Stimulated activated CD8-positive, alpha-beta memory T cell treated with anti-CD3 and anti-CD28 coated beads, Interleukin-12 subunit alpha, Interleukin-12 subunit beta, amount 100 ng/mL, for 4 hours (primary cell): ENCODE measurements at places on chromosomes 2 and 18.

GRCh38 chr2:213411582-213412289, 127.5 kb downstream of the SPAG16 start:
- no peak for DNase-seq

DNA sequence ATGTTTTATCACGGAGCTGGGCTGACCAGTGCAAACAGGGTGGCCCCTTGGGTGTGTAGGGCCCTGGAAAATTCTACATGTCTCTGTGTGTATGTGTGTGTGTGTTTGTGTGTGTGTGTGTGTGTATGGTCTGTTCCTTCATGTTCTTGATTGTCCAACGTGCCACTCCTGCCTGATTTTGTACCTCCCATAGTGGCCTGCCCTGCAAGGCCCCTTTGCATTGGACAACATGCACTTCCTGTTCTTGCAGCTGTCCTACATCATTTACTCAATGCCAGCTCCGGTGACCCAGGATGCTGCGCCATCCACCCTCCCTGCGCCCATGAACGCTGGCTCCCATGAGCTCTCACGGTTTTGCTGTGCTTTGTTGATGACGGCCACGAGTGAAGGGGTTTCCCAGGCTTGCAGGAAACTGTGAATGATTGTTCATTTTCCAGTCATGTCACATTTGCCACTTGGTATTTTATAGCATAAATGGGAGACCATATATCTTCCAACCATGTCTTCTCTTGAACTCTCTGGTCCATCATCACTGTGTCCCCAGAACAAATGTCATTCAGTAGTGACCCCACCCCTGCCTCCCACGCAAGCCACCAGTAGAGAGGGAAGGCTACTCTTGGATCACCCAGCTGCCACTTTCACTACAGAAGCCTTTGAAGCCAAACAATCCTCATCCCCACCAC, 69.7 kb upstream of the NCK2 start:
- DNase-seq, result no peak

GRCh38 chr18:48541026-48541746, 2.4 kb downstream of the CTIF start:
- peak; percentile 7 for DNase-seq

DNA sequence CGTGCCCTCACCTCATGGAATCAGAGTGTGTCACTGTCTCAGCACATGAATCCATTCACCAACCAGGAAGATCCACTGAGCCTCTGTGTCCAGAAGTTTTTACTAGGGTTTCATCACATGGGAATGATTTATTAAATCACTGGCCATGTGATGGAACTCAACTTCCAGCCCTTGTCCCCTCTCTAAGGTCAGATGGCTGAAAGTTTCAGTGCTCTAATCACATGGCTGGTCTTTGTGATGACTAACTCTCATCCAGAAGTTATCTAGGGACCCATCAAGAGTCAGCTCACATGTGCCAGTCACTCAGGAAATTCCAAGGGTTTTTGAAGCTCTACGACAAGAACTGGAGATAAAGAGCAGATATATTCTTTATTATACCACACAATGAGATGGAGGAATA, 140.5 kb upstream of the GYPC start:
- no peak for DNase-seq

DNA sequence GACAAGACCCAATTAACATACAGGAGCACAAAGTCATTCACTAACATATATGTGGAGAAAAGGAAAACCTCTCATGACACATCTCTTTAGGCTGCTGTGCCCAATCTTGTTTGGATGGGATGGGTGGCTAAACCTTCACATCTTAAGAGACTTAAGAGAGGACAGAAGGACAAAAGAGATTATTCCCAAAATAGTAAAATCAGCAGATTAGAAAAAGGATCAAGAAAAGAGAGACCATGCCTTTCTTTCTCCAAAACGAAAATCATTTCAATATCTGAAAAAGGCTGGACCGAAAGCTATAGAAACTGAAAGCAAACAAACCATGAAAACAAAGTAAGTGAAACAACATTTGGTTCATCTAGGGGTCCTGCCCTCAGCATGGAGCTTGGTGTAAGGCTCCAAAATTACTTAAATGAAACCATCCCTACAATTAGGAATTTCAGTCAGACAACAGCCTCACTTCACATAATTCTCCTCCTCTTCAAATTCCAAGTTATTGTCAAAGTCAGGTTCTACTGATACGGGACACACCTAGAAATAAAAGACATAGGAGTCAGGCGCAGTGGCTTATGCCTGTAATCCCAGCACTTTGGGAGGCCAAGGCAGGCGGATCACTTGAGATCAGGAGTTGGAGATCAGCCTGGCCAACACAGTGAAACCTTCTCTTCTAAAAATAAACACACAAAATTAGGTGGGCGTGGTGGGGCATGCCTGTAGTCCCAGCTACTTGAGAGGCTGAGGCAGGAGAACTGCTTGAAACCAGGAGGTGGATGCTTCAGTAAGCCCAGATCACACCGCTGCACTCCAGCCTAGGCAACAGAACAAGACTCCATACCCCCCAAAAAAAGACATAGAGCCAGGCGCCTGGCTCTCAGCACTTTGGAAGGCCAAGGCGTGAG, 5.2 kb downstream of the STARD7 start:
- no peak for DNase-seq

- no peak for DNase-seq
These were observed 983.0 kb upstream of the SLC39A10 start for GRCh38 chr2:194674043-194674442.

- no peak for DNase-seq
These were observed 10.8 kb downstream of the TUBB6 start for GRCh38 chr18:12318857-12319256.

- no peak for DNase-seq
These were observed 16.2 kb upstream of the MAPRE2 start for GRCh38 chr18:35024965-35025364.

GRCh38 chr2:231118614-231118942, 6.3 kb downstream of the HTR2B start:
- no peak for DNase-seq

DNA sequence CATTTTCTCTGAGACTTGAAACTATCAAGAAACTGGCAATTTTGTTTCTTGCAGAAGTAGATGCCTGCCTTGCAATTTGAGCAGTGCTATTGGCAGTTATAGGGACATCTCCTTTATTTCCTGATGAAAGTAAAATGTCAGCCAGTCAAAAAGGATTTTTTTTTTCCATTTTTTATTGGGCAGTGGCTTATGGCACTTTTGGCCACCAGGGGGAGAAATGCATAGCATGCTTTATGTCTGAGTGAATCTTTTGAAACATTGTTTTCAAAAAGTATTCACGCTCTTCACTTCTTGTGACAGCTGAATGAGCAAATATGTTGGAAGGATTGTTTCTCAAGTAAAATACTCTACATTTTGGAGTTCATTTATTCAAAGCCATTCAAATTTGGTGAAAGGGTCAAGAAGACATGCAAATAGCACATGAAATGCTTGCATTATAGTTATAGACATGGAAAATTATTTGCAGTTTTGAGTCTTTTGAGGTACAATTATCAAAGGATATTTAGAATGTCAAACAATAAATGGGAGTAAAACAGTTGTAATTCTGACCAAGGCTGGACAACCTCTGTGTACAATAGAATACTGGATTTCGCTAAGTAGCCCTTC, 491.0 kb downstream of the CDH2 start:
- DNase-seq, result no peak

- no peak for DNase-seq
These were observed 326.3 kb downstream of the GBX2 start for GRCh38 chr2:235841863-235842262.

DNA sequence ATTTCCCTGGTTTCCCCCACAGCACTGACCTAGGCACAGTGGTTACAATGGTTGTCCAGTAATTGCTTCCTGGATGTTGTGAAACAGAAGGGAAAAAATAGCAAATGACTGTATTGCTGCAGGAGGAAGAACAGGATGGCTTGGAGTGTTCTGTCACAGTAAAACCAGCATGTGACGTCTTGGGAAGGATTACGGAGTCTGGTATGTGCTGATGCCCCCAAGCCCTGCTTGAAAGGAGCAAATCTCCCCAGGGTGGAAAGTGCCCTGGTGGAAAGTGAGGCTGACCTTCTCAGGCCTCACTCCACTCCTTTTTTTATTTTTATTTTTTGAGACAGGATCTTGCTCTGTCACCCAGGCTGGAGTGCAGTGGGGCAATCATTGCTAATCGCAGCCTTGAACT, 7.8 kb downstream of the RAB11FIP5 start:
- DNase-seq, result no peak

GRCh38 chr2:171957061-171957460, 34.8 kb downstream of the HAT1 start:
- no peak for DNase-seq

DNA sequence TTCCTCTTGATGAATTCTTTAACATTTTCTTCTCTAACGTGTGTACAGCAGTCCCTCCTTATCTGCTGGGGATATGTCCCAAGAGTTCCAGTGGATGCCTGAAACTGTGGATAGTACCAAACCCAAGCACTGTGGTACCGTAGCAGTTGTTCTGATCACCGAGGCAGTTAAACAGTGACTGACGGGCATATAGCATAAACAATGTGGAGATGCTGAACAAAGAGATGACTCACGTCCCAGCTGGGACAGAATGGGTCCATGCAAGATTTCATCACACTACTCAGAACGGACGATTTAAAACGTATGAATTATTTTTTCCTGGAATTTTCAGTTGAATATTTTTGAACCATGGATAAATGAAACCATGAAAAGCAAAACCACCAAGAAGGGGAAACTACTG, 54.5 kb upstream of the SPAG16 start:
- DNase-seq, result no peak

DNA sequence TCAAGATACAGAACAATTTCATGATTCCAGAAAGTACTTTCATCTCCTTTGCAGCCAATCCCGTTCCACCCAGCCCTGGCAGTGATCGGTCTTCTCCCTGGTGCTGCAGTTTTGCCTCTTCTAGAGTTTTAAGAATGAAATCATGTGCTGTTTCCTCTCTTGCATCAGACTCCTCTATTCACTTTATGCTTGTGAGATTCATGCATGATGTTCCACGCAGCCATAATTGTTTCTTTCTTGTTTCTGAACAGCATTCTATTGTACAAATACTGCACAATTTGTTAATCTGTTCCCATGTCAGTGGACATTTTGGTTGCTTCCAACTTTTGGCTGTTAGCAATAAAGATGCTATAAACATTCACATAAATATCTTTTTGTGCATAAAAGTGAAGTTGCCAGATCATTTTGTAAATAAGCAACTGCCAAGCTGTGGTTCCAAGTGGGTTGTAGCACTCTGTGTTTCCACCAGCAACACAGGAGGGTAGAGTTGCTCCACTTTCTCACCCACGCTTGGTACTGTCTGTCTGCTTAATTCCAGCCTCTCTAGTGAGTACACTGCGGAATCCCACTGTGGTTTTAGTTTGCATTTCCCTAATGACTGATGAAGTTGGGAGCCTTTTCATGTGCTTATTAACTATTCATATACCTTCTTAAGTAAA, 104.5 kb downstream of the TWIST2 start:
- DNase-seq, result no peak

DNA sequence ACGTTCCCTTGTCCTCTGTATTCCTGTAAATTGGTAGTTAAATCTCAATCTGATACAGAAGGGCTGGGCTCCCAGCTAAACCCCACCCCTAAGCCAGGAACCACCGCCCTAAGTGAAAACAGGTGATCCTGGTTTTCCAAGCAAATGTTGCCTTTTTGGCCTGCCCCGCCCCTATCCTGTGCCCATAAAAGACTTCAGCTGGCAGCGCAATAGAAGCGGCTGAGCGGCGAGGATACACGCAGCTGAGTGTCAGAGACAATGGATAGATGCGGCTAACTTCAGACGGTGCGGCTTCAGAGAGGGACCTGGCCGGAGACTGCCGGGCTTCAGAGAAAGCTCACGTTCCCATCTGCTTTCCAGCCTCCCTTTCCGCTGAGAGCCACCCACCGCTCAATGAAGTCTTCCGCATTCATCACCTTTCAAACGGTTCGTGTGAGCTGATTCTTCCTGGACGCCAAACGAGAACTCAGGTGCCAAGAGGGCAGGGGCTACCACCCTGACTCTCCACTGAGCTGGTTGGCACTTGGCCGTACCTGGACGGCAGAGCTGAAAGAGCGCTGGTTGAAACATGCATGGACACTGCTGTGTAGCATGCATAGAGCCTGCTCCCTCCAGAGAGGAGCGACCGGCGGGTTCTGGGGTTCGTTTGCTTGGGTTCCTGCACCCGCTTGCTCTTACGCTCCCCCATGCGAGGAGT, 49.5 kb upstream of the POLE4 start:
- no peak for DNase-seq
